Endodermal cell (in vitro differentiated cells): ENCODE measurements at places on chromosomes 7 and 10.

- no peak overlapping the region for H3K27ac ChIP-seq
- no peak overlapping the region for H3K4me3 ChIP-seq
Observed at GRCh38 chr7:2003931-2004812, 228.6 kb downstream of the MAD1L1 start.

DNA sequence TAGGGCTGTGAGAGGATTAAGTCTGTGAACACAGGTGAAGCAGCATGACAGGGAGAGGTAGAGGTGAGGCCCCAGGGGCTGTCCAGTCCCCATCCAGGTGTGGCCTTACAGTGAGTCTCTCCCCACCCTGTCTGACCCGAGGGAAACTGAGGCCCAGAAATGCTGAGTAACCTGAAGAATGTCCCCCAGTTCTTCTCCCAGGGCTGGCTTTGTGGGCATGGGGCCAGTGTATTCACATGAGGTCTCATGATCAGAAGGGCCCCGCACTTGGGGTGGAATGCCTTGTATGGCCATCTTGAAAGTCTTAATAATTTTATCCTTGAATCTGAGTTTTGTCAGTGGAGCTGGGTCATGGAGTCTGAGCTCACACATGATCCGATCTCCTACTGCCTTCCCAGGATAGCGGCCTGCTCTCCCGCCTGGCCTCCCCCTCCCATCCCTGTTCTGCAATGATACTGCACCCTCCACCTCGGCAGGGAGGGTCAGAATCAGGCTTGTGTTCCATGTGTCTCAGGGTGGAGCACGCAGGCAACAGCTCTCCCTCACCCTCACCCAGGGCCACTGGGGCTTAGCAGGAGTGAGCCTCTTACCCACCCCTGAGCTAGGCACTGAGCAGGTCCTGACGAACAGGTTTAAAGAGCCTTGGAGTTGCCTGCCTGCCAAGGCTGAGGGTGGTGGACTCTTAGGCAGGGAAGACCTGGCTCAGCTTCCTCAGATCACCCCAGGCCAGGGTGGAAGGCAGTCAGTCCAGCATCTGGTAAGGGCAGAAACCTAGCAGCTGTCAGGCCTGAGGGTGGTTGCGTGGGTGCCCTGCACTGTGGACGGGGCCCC, 41.4 kb upstream of the NPFFR1 start:
- H3K4me1 ChIP-seq: peaks cover 5% of the 10 kb centered on the region
- no peaks in the 10 kb centered on the region for H3K36me3 ChIP-seq
- no peak overlapping the region for H3K27ac ChIP-seq
- peak; percentile 40 for DNase-seq
- no peak overlapping the region for H3K4me3 ChIP-seq
- H3K27me3 ChIP-seq: no peaks in the 10 kb centered on the region

- no peak overlapping the region for H3K27ac ChIP-seq
- no peak for DNase-seq
- H3K4me3 ChIP-seq: no peak overlapping the region
- no peaks in the 10 kb centered on the region for H3K27me3 ChIP-seq
- H3K36me3 ChIP-seq: no peaks in the 10 kb centered on the region
Observed at GRCh38 chr7:1068619-1069018, 19.3 kb upstream of the GPER1 start.

GRCh38 chr7:81272176-81272575, 353.3 kb upstream of the SEMA3C start:
- no peak overlapping the region for H3K4me3 ChIP-seq
- no peaks in the 10 kb centered on the region for H3K36me3 ChIP-seq
- DNase-seq: no peak
- no peaks in the 10 kb centered on the region for H3K4me1 ChIP-seq
- H3K27ac ChIP-seq: no peak overlapping the region

GRCh38 chr7:20804345-20804744, 17.7 kb upstream of the SP8 start:
- H3K4me3 ChIP-seq: no peak overlapping the region
- H3K36me3 ChIP-seq: no peaks in the 10 kb centered on the region
- H3K27me3 ChIP-seq: peaks cover 15% of the 10 kb centered on the region
- H3K4me1 ChIP-seq: no peaks in the 10 kb centered on the region
- no peak overlapping the region for H3K27ac ChIP-seq

- peak overlapping the region; percentile 98 for H3K27ac ChIP-seq
- no peaks in the 10 kb centered on the region for H3K36me3 ChIP-seq
- no peaks in the 10 kb centered on the region for H3K4me1 ChIP-seq
- H3K27me3 ChIP-seq: no peaks in the 10 kb centered on the region
- no peak overlapping the region for H3K4me3 ChIP-seq
- DNase-seq: peak; percentile 60
Observed at GRCh38 chr10:13834581-13835286, 248.0 kb downstream of the PRPF18 start.

GRCh38 chr7:116331020-116331419, 120.7 kb downstream of the TES start:
- no peaks in the 10 kb centered on the region for H3K36me3 ChIP-seq
- H3K27ac ChIP-seq: no peak overlapping the region
- H3K4me3 ChIP-seq: no peak overlapping the region

DNA sequence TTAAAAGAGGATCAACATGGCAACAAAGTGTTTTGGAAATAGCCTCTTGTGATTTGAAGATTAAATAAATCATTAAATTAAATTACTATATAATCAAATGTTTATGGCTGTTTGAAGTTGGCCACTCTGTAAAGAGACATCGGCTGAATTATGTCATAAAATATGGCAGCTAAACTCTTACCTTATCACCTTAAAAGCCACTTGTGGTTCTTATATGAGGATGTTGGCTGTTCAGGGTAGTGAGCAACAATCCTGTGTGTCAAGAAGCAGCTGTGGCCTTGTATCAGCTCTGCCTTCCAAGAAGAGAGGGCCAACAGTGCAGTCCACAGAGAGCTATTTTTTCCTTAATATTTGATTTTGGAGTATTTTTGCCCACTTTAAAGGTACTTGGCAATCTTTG, 113.4 kb upstream of the CDK6 start:
- no peaks in the 10 kb centered on the region for H3K36me3 ChIP-seq
- H3K27ac ChIP-seq: no peak overlapping the region
- no peak overlapping the region for H3K4me3 ChIP-seq
- H3K27me3 ChIP-seq: no peaks in the 10 kb centered on the region
- no peaks in the 10 kb centered on the region for H3K4me1 ChIP-seq

DNA sequence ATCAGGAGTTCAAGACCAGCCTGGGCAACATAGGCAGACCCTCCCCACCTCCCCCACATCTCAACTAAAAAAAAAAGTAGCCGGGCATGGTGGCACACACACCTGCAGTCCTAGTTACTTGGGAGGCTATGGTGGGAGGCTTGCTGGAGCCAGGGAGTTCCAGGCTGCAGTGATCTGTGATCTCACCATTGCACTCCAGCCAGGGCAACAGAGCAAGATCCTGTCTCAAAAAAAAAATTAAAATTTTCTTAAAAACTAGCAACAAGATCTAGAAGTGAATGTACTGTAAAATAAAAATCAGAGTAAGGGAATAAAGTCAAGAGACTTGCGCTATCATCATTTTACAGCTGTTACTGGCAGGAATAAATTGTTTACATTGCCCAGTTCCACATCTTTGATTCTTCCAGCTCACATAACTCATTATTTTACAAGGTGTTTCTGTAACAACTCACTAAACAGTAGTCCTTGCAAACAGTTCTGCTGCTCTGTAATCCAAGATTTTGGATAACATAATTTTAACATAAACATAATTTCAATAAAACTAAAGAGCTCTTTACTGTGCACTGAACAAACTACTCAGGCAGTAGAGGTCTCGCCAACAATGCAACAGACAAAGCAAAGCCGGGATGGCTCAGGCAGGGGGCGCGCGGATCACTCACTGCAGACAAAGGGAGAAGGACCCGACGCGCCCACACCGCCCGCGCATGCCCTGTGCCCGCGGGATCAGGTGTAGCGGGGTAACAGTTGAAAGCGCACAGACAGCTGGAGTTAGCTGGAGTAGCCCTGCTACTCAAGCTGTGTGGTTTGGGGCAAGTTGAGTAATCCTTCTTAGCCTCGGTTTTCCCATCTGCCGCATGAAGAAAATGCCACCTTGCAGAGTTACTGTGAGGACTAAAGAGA, 73.3 kb upstream of the NFE2L3 start:
- peak; percentile 96 for DNase-seq
- H3K4me3 ChIP-seq: no peak overlapping the region
- H3K27me3 ChIP-seq: no peaks in the 10 kb centered on the region
- no peaks in the 10 kb centered on the region for H3K36me3 ChIP-seq

DNA sequence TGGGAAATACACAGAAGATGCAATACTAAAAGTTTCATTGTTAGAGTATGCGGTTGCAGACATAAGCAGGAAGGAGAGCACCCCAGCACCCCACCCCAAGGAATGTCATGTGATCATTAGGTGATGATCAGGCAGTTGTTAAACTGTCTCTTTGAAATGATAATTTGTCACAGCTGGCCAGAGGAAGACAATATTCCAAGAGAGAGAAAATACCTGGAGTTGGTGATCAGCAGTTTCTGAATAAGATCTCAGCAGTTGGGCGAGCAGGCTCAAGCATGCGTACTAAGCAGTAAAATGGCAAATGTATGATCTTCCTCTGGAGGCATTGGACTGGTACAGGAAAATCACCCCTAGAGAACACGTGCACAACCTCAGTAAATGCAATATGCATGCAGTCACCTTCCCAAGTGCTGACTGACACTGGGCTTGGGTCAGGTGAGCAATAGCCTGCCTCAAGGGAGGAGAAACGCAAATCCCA, 250.1 kb upstream of the MBL2 start:
- DNase-seq: peak; percentile 71
- no peak overlapping the region for H3K4me3 ChIP-seq
- H3K27me3 ChIP-seq: no peaks in the 10 kb centered on the region
- H3K4me1 ChIP-seq: no peaks in the 10 kb centered on the region

- no peak overlapping the region for H3K4me3 ChIP-seq
- no peaks in the 10 kb centered on the region for H3K4me1 ChIP-seq
- no peak for DNase-seq
- no peaks in the 10 kb centered on the region for H3K36me3 ChIP-seq
Observed at GRCh38 chr7:31758755-31759154, 71.7 kb downstream of the PPP1R17 start.

GRCh38 chr7:95303013-95303905, 21.1 kb downstream of the PON1 start:
- H3K4me3 ChIP-seq: no peak overlapping the region
- H3K27ac ChIP-seq: no peak overlapping the region
- H3K4me1 ChIP-seq: no peaks in the 10 kb centered on the region
- no peaks in the 10 kb centered on the region for H3K36me3 ChIP-seq
- no peaks in the 10 kb centered on the region for H3K27me3 ChIP-seq

GRCh38 chr7:123024989-123025758, 29.7 kb upstream of the TAS2R16 start:
- no peaks in the 10 kb centered on the region for H3K36me3 ChIP-seq
- no peaks in the 10 kb centered on the region for H3K27me3 ChIP-seq
- H3K4me3 ChIP-seq: no peak overlapping the region
- no peaks in the 10 kb centered on the region for H3K4me1 ChIP-seq
- no peak for DNase-seq

DNA sequence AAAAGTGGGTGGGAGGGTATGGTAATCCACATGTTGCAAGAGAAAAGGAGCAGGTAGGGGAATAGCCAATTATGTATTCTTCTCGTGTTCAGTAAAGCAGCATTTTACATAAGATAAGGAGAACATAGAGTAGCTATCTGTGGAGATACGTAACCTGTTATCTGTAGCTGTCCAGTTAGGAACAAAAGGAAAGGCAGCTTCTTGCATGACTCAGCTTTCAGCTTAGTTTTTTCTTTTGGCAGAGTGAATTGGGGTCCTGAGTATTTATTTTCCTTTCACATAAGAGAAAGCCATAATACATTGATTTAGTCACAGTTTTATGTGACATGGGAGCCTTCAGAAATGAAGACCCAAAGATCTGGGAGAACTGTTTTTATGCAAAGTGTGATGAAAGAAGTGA, 116.7 kb upstream of the IMMP2L start:
- no peaks in the 10 kb centered on the region for H3K27me3 ChIP-seq
- no peak overlapping the region for H3K27ac ChIP-seq
- no peak overlapping the region for H3K4me3 ChIP-seq
- no peak for DNase-seq
- no peaks in the 10 kb centered on the region for H3K4me1 ChIP-seq

DNA sequence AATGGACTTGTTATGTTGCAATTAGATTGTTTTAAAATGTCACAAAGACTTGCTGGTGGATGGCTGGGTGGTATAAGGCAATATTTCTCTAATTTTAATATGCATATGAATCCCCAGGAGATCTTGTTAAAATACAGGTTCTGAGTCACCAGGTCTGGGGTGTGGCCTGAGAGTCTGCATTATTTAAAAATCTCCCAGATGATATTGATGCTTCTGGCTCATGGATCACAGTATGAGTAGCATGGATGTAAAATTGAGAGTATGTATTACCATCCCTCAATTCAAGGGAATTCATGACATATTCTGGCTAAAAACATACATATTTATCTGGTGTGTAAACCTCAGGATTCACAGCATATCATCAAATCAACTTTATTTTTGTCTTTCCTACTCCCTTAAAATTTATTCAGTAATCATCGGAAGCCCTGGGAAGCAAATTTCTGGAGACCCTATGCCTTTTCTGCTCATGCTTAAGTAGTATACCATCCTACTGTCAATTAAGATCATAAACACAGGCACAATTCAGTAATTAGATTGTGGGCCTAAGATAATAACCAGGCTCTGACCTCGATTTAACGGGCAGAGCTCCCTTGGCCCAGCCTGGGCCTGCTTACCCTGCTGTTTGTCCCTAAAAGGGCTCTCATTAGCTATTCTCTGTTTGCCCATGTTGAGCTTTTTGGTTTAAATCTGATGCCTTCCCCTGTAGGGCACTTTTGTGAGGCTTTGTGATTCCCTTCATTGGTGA, 29.6 kb upstream of the ICA1 start:
- no peaks in the 10 kb centered on the region for H3K4me1 ChIP-seq
- H3K36me3 ChIP-seq: no peaks in the 10 kb centered on the region
- H3K4me3 ChIP-seq: no peak overlapping the region
- no peaks in the 10 kb centered on the region for H3K27me3 ChIP-seq
- no peak overlapping the region for H3K27ac ChIP-seq
- DNase-seq: no peak

DNA sequence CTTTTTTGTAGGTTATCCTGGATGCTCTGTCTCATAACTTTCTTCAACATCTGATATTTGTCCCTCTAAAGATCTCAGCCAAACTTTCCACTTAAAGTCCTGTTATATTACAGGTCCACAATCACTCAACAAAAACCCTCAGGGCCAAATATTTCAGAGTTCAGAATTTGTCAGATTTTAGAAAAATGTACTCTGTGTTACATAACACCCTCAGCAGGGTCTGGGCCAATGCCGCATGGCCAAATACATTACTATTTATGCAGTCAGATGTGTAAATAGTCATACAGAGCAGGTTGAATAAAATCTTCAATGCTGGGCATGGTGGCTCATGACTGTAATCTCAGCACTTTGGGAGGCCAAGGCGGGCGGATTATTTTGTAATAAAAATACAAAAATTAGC, 11.5 kb downstream of the RAB19 start:
- H3K4me3 ChIP-seq: no peak overlapping the region
- H3K27me3 ChIP-seq: no peaks in the 10 kb centered on the region
- no peaks in the 10 kb centered on the region for H3K4me1 ChIP-seq
- DNase-seq: no peak
